ENCODE measurements at places on chromosomes 7 and 10.
A peak's percentile ranks its signal among the peaks of the same experiment; 100 is the strongest.

GRCh38 chr7:73504017-73504416 lies 18.1 kb downstream of the BAZ1B start:
- DNase-seq: no peak

DNA sequence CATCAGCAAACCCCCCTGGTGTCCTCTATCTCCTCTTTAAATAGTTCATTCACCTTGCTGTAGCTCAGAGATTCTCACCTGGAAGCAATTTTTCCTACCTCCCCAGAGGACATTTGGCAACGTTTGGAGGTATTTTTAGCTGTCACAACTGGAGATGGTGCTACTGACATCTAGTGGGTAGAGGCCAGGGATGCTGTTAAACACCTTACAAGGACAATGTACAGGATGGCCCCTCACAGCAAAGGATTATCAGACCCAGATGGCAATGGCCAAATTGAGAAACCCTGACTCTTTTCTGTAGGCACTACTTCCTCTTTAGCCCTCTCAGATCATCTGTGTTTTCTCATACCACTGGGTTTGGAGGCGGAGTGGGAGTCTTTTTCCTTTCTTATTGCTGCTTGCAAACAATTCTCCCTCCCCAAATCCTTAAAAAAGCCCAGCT lies 13.2 kb upstream of the TRA2A start:
- DNase-seq: no peak

- no peak for DNase-seq
These were observed 53.3 kb downstream of the FHIP2A start for GRCh38 chr10:114874827-114875411.

DNA sequence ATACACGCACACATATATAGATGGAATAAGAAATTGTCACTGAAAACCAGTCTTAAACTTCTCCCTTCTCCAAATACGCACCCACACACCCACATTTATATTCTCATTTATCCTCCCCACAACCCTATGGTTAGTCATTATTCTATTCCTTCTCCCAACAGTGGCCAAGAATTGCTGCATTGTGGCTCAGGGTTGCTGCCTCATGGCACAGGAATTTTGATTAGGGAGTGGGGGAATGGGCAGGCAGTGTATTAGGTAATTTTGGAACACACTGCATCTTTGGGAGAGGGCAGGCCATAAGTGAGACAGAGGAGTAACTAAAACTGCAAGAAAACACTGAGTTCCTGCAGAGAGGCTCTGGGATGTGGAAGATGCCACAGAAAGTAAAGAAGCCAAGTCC lies 35.7 kb downstream of the NAPEPLD start:
- peak; percentile 17 for DNase-seq

DNA sequence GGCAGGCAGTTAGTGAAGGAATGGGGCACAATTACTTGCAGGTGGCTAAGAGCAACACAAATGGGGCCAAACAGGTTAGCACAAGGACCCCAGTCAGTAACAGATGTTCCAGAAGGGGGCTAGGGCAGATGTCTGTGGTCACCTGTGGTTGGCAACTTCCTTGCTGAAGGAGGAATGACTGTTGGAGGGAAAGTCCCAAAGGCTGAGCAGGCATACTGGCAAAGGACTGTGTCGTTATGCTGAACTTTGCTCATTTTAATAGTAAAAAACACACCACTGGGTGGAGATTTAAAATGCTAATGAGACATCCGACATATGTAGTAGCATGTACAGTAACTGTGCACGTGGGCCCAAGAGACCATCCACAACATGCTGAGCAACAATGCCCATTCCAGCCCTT lies 511.6 kb downstream of the CALN1 start:
- no peak for DNase-seq

GRCh38 chr7:129569811-129570215 lies 41.7 kb upstream of the NRF1 start:
- no peak for DNase-seq

GRCh38 chr10:23337616-23338015 lies 7.0 kb downstream of the C10orf67 start:
- DNase-seq: no peak

DNA sequence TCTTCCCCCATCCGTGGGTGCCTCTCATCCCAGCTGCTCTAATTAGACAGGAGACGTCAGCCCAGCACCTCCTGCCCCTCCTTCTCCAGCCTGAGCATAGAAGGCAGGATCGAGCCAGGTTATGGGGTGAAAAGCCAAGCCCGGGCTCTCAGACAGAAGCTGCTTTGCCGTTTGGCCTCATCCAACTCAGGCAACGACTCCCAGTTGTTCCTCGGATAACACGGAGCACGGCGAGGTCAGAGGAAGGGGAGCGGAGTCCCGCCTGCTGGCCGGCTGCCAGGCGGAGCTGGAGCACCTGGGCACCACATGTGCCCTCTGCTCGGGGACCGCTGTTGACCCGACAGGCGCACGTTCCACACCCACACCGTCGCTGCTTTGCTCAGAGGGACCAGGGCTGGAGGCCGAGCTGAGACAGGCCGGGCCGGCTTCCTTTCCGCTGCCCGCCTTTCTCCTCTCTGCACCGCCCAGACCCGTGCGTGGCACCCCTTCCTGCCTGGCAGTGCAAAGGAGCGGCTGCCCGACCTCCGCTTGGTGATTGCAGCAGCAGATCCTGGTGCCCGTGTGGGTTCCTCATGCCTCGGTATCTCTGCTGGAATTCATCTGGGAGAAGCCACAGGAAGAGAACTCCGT lies 21.6 kb upstream of the UNCX start:
- DNase-seq: no peak

- DNase-seq: no peak
These were observed 84.8 kb upstream of the C7orf33 start for GRCh38 chr7:148505645-148506375.

GRCh38 chr10:47288236-47288635 lies 11.8 kb upstream of the GDF10 start:
- DNase-seq: no peak

GRCh38 chr7:150363370-150363769 lies 5.3 kb upstream of the REPIN1 start:
- no peak for DNase-seq

DNA sequence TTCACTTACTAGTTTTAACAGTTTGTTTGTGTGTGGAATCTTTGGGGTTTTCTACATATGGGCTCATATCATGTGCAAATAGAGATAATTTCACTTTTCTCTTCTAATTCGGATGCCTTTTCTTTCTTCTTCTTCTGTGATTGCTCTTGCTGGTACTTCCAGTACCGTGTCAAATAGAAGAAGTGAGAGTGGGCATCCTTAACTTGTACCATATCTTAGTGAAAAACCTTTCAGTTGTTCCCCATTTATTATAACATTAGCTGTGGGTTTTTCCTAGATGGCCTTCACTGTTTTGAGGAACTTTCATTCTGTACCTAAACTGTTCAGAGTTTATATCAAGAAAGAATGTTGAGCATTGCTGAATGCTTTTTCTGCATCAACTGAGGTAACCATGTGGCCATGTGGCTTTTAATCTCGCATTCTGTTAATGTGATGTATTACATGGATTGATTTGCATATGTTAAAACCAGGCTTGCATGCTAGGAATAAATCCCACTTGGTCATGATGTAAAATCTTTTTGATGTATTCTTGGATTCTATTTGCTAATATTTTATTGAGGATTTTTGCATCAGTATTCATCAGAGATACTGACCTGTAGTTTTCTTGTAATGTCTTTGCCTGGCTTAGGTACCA lies 78.7 kb downstream of the FAM107B start:
- no peak for DNase-seq

- peak; percentile 21 for DNase-seq
These were observed 59.0 kb upstream of the CHST15 start for GRCh38 chr10:124152139-124153022.

- DNase-seq: no peak
These were observed 39.0 kb downstream of the COL17A1 start for GRCh38 chr10:104046651-104047050.

DNA sequence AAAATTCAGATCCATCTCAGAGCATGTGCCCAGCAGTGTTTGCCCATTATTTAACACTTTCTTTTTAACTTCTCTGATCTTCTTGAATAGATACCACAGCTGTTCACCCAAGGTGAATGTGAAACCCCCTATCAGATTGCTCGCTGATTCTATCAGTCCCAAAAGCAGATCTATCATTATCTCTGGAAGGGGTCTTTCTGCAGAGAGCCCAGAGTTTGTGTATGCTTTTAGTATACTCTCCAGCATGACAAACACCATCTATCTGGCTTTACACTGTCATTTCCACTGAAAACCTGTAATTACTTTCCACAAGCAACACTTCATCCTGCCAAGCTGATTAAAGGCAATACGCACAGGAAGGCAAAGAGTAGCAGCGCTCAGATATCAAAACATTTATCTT lies 168.2 kb downstream of the CACNA2D1 start:
- DNase-seq: no peak

GRCh38 chr7:130096243-130096827 lies 26.0 kb downstream of the KLHDC10 start:
- DNase-seq: no peak

DNA sequence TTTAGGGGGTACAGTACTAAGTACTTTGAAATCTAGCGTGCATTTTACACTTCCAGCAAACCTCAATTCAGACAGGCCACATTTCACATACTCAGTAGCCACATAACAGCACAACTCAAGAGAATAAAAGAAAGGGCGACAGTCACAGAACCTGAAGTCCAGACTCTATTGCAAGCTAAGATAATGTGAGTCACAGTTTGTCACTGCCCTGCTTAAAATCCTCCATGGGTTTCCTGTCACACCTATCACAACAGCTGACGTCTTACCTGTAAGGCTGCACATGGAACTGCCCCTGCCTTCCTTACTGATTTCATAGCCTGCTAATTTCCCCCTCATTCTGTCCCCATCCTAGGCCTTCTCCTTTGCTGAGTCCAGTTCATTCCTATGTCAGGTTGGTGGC lies 16.1 kb upstream of the CDK14 start:
- DNase-seq: no peak

GRCh38 chr7:50587737-50588136 lies 22.5 kb upstream of the DDC start:
- no peak for DNase-seq

GRCh38 chr7:7434329-7434728 lies 101.3 kb downstream of the COL28A1 start:
- DNase-seq: no peak

DNA sequence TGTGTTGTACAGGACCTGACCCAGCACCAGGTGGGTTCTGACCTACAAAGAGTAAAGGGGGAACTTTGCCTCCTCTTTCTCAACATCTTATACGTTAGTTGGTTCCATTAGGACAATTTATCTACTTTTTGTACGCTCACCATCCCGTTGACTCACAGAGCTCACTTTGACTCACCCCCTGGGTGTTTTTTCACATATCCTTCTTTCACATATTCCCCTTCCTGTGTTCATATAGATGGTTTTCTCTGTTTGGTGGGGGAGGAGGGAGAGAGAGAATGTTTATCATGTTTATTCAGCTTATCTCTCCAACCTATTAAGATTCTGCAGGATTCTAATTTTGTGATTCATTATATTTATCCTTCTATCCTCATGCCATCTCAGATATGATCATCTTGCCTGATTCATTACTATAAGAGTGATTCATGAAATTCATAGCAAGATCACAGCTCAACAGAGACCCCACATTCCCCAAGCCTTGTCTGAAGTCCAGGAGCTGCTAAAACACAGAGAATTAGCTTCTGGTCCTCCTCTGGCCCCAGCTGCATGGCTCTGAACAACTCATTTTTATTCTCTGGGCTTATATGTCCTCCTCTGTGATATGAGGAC lies 37.2 kb downstream of the PRSS2 start:
- no peak for DNase-seq

DNA sequence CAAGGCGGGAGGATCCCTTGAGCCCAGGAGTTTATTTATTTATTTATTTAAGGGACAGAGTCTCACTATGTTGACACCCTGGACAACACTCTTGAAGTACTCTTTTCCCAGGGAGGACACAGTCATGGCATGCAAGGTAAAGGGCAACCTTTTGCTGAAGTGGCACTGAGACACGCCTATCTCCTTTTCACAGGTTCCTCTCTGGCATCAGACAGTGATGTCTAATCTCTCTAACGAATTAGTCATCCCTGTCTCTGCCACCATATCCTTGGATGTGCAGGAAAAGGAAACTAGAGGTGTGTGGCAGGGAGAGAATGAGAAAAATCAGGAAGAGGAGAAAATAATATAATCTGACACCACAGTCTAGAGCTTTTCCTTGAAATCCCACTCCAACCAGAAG lies 19.5 kb downstream of the CPVL start:
- DNase-seq: no peak

GRCh38 chr10:73788864-73789658 lies 3.7 kb downstream of the ZSWIM8 start:
- DNase-seq: no peak

GRCh38 chr10:7260412-7260900 lies 150.4 kb downstream of the SFMBT2 start:
- peak; percentile 71 for DNase-seq

GRCh38 chr7:47337531-47337930 lies 244.4 kb downstream of the TNS3 start:
- no peak for DNase-seq

DNA sequence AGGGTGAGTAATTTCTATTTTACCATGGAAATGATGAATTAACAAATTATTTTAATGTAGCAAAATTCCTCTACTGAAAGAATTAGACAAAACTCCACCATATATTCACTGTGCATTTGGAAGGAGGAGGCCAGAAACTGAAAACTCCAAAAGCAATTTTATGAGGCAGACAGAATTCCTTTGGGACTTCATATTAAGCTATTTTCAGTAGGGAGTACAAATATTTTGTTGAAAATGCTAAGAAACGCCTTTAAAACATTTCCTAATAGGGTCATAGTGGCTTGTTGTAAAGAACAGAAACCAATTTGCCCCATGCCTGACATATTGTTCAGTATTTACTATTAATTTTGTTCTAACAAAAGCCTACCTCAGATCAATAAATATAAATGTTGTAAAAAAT lies 117.8 kb downstream of the TES start:
- no peak for DNase-seq

GRCh38 chr7:103025341-103025740 lies 49.3 kb downstream of the FBXL13 start:
- DNase-seq: no peak

GRCh38 chr7:1753564-1753867 lies 83.4 kb downstream of the ELFN1 start:
- no peak for DNase-seq

DNA sequence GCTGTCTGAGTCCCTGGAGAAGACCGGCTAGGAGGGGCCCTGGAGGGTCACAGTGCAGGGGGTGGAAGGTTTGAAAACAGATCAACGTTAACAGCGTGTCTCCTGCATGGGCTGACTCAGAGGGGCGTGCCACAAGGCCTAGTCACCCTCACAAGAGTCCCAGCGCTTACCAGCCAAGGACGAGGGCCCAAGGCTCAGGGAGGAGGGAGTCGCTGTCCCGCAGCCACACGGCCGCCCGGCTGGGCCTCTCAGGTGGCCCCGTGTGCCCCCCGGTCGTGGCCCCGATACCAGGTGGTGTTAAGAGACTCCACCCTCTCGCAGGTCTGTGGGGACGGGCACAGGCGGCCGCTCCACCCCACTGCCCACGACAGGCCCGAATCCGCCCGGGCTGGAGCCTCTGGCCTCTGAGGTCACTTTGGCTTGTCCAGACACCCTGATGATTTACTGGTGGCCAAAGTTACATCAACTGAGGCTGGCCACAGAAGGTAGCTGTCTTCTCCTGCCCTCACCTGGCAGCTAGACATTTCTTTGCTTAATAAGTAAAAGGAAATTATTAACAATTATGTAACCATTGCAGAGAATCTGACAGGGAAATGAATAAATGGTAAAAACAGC lies 34.0 kb downstream of the FAM20C start:
- DNase-seq: no peak

All from kidney capillary endothelial cell (primary cell).